ENCODE measurements at places on chromosomes 11 and 22.

DNA sequence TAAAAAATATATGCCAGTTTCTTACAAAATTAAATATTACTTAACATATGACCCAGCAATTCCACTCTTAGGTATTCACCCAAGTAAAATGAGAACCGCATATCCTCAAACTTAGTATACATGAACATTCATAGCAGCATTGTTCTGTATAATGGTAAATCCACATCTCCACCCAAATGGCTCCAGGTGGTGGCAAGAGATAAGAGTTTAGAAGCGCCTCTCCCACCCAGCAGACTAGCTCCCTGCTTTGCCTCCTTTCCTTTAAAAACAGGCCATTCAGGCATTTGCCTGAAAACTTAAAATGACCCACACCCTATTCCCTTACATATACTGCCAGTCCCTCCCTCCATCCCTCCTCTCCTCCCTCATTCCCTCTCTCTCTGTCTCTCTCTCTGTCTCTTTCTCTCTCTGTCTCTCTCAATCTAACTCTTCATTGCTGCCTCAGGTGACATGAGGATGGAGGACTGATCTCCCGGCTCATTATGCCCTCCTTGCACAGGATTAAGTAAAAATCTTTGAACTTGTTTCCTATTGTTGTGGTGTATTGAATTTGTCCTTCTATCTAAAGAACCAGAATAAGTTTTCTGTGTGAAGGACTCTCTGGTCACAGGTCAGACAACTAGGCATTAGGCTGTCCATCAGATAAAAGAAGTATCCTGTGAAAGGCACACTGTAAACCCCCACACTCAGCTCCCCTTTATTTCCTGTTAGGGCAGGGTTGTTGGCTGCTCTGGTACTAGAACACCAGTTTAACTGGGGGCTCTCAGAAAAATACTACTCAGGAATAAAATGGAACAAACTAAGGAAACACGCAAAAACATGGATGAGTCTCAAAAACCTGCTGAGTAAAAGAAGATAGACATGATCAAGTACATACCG, 48.3 kb downstream of the RRP8 start:
- DNase-seq: no peak

DNA sequence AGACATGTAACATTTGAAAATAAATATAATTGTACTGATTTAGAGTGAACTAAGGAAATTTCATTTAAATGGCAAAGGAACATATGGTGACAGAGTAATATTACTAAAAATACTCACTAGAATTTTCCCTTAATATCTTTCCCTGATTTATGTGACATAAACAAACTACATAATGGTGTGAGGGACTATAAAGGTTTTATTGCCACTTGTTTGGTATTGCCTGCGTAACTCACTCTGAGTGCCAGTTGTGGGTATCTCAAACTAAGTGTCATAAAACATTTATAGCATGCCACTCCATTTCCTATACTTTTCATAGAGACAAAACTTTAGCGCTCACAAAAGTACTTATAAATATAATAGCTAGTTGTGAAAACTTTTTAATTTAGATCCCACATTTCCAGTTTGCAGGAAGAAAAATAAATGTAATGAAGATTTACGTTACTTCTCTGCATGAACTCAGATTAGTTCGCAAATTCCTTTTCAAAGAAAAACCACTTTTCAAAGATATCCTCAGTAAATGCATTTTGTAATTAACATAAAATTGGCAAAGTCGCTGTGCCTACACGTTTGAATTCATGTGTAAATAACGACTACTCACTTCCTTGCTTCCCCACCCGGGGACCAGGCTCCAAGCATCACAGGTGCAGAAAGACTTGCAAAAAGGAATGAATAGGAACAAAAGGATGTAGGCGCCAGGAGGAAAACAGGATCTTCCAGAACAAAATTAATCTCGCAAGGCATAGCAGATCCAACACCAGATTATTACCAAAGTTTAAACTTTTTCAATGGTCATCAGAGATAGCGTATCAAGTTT, 1.6 kb upstream of the QSER1 start:
- DNase-seq: no peak

- no peak for DNase-seq
Measured at GRCh38 chr11:78364128-78364751, 53.4 kb downstream of the GAB2 start.

- no peak for DNase-seq
Measured at GRCh38 chr11:66566221-66566620, 2.2 kb downstream of the CTSF start.

GRCh38 chr11:94844031-94844430, 75.9 kb downstream of the AMOTL1 start:
- no peak for DNase-seq
